ENCODE measurements at places on chromosomes 11 and 22.

- peak; percentile 63 for DNase-seq
These were observed 19.3 kb downstream of the SCARF2 start for GRCh38 chr22:20418211-20418788.

DNA sequence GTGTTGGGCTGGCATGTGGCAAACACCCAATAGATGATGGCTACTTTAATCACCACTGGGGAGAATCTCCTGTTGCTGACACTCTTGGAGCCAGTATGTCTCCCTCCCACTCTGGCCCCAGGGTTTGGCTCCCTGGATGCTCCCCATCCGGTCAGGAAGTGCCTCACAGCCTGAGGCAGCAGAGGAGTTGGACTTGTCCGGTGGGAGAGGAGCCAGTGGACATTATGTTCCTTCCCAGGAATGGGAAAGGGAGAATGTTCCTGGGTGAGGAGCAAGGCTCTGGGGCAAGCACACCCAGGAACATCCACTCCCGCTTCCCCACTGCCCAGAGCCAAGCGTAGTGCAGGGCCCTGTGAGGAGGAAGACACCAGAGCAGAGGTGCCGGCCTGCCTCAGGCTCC is 84.6 kb upstream of the NAV2 start:
- DNase-seq = no peak

GRCh38 chr11:37264783-37265182 is 666.7 kb upstream of the RAG2 start:
- DNase-seq = no peak

DNA sequence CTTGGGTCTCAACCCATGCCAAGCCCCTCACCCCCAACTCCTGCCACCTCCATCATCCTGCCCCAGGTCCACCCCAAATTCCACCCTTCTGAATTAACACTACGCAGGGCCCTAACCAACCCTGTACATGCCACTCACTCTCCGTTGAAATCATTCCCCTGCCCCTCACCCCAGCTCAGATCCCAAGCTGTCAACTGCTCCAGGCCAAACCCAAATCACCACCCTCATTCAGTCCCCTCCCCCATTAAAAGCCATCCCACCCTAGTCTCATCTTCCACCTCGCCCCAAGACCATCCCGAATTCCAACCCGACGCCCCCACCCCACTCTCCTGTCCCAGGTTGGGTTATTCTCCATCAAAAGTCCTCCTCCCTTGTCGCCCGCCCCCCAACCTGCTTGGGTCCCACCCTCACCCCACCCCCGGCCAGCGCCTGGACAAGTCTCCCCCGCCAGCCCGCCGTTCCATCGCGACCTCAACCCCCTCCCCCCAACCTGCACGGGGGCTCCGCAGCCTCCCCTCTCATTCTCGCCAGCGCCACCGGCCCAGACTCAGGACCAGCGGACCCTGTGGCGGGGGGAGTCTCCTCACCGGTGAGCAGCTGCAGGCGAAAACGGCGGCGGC is 466 bp downstream of the FAM168A start:
- no peak for DNase-seq

DNA sequence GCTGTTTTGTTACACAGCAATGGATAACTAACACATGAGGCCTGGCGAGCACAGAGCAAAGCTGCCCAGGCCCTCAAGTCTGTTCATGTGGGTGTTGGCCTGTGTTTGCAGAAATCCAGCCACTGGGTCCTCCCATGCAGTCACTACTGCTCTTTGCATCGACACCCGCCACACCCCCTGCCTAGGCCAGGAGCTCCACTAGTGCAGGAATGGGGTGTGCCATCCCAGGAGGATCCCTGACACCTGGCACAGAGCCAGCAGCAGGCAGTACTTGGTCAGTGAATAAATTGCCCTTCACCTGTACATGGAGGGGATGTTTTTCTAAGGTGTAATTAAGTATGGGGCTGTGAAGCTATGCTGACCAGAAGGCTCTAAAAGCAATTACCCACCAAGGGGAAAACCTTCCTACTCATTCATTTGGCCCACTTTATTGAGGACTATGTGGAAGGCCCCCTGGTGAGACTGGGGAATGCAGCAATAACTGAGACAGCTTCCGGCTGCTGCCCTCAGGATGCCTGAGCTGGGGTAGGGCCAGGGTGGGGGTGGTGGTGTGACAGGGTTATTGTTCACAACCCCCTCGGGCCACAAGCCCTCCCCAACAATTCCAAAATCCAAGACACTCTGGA is 160.8 kb downstream of the CRYBB2 start:
- no peak for DNase-seq

- DNase-seq = no peak
These were observed 5.4 kb upstream of the MYO7A start for GRCh38 chr11:77122576-77123212.

DNA sequence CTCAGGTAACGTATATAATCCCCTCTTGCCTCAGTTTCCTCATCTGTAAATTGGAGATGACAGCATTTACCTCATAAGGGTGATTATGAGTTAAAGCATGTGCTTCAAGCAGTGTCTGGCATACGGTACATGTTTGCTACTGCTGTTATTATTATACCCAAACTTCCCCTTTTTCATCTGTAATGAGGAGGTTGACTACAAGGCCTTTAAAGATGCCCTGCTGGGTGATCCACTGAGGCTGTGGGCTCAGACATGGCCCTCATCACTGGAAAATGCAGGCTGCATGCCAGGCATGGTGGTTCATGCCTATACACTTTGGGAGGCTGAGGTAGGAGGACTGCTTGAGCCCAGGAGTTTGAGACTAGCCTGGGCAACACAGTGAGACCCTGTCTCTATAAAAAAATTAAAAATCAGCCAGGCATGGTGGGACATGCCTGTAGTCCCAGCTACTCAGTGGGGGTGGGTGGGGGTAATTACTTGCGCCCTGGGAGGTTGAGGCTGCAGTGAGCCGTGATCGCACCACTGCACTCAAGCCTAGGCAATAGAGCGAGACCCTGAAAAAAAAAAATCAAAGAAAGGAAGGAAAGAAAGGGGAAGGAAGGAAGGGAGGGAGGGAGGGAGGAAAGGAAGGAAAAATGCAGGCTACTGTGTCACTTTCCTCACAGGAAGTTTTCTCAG is 4.3 kb downstream of the PIK3IP1 start:
- DNase-seq = no peak

- peak; percentile 25 for DNase-seq
These were observed 2.6 kb upstream of the GCAT start for GRCh38 chr22:37804881-37805809.

- DNase-seq = no peak
These were observed 112.8 kb downstream of the WNT7B start for GRCh38 chr22:45863981-45864751.

DNA sequence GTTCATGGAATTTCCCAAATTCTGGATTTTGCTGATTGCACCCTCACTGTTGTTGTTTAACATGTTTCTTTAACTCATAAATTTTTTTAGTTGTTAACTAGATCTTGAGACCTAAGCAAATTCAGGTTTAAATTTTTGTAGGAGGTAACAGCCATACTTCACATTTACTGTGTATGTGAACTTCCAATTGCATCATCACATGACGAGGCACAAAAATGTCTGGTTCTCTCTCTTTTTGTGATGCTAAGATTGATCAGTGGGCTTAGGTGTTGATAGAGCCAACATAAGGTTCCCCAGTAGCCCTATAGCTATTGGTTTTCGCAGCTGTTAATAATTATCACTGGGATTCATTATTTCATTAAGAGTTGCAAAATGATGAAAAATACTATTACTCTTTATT is 277.5 kb downstream of the TMEM135 start:
- DNase-seq = no peak

DNA sequence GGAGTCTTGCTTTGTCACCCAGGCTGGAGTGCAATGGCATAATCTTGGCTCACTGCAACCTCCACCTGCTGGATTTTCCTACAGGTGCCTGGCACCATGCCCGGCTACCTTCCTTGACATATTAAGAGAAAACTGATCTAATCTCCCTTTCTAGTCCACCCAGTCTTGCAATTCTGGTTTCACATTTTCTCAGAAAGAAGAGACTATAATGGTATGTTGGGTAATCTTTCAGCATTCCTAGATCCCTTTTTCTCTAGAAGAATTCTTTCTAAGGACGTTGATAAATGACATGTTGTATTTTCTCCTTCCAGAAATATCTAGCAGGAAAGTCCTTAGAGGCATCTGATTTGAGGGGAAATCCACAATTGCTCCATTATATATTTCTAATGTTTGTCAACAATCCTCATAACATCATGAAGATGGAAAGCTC is 10.4 kb upstream of the HSPA8 start:
- no peak for DNase-seq

DNA sequence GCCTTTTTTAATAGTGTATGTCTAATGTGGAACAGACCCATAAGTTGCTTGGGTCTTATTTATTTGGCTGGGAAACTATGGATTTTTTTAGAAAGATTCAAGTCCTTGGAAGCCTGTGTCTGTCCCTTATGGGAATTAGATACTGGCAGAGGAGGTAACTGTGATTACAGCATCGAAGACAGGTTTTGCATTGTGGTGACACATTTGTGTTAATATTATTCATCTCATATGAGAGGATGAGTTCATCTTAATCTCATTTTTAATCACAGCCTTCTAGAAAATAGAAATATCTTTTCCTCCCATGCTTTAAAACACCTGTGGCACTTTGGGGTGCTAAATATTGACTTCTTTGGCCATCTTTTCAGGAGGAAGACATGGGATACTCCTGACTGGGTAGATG is 9.2 kb downstream of the TAB1 start:
- DNase-seq = no peak

DNA sequence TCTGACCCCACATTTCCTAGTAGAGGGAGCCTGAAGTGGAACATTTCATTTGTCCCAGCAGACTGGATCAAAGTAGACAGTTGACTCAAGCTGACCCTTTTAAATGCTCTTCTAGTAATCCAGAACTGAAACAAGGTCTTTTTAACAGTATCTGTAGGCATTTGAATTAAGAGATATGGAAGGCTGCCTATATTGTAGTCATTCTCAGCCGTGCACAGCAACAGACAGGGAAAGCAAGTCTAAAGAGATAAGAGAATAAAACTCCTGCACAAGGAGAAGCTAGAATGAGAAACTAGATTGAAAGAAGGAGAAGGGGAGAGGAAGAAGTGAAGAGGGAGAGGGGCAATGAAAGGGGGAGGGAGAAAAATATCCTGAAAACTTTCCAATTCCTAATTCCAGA is 180.6 kb upstream of the MTMR2 start:
- no peak for DNase-seq

- DNase-seq = no peak
These were observed 75.8 kb downstream of the NAV2 start for GRCh38 chr11:19788435-19788834.

- no peak for DNase-seq
These were observed 20.8 kb upstream of the SNX19 start for GRCh38 chr11:130937051-130937450.

DNA sequence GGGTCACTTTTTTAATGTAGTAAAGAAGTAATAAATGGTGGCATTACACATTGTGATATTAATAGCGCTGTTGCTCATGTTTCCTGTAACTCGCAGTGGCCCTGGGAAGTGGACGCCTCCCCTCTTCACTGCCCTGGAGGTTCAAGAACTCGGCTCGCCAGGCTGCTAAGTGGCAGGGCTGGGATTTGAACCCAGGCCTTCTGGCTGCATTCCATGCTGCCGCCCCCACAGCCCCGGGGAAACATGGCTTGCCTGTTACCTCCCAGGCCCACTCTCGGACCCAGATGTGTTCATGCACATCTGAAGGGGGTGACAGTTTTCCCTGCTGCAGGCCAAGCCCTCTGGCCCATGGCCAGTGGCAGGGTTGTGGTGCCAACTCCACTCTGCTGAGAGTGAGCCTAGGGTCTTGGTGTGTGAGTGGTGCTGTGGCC is 25.0 kb upstream of the MGAT3 start:
- DNase-seq = no peak
